ENCODE measurements at places on chromosomes 1 and 21.

- no peak overlapping the region for H3K4me3 ChIP-seq
- no peaks in the 10 kb centered on the region for H3K27me3 ChIP-seq
- no peaks in the 10 kb centered on the region for H3K36me3 ChIP-seq
- peaks cover 6% of the 10 kb centered on the region for H3K4me1 ChIP-seq
Observed at GRCh38 chr1:81808760-81809159, 8.0 kb downstream of the ADGRL2 start.

- H3K27me3 ChIP-seq = no peaks in the 10 kb centered on the region
- DNase-seq = no peak
- peak overlapping the region; percentile 48 for H3K27ac ChIP-seq
- no peak overlapping the region for H3K4me3 ChIP-seq
Observed at GRCh38 chr1:212226467-212226866, 58.7 kb upstream of the PPP2R5A start.

GRCh38 chr1:197180252-197180878, 33.9 kb upstream of the ASPM start:
- no peak overlapping the region for H3K27ac ChIP-seq
- H3K36me3 ChIP-seq = peaks cover 13% of the 10 kb centered on the region
- H3K27me3 ChIP-seq = no peaks in the 10 kb centered on the region
- no peak for DNase-seq
- no peak overlapping the region for H3K4me3 ChIP-seq

DNA sequence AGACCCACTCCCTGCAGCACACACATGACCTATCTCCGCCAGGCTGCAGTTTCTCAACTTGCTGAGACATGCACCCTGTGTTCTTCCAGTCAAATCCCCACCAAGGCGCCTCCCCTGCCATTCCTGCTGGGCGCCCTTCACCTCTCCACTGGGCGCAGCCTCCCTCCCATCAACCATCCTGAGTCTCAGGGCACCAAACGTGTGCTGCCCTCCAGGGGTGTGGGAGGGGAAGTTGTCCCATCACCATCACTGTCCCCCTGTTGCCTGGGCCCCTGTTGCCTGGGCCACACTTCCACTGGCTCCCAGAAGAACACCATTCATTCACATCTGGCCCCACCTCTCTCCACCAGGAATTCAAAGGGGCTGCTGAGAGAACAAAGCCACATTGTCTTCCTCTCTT, 44.9 kb upstream of the EFHD2 start:
- no peaks in the 10 kb centered on the region for H3K36me3 ChIP-seq
- no peak for DNase-seq
- H3K27me3 ChIP-seq = no peaks in the 10 kb centered on the region
- H3K4me1 ChIP-seq = peaks cover 6% of the 10 kb centered on the region
- no peak overlapping the region for H3K27ac ChIP-seq

DNA sequence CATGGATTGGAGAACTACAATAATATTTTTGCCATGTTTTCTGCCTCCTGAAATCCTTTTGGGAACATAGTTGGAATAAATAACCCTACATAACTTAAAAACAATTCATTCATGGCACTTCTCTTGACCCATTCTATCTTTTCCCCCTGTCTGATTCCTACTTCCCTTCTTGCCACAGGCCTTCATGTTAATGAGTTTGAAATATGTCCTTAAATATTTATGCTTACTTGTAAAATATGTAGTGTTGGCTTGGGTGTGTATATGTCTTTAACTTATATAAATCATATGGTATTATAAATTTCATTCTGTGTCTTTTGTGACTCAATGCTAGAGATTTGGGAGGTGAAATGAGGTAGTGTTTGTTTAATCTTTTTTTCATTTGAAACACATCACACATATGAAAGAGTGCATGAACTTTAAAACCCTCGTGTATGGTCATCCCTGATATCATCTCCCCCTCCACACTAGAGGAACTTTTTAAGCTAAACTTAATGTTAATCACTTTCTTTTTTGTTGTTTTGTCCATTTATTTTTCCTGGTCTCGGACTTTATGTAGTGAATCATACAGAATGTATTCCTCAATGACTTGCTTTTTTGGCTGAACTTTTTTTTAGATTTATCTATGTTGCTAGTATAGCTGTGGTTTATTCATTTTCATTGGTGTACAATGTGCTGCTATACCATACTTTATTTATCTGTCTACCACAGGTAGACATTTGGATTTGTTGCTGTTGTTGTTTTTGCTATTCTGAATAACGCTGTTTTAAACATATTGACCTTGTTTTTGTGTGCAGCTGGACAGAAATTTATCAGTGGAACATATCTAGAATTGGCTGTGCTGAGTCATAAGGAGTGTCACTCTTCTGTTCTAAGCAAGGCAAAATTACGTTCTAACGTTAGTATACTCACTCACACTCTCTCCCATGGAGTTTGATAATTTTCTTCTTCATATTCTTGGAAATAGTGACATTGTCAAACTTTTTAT, 441.6 kb downstream of the PLPP3 start:
- no peaks in the 10 kb centered on the region for H3K27me3 ChIP-seq
- H3K36me3 ChIP-seq = no peaks in the 10 kb centered on the region
- no peaks in the 10 kb centered on the region for H3K4me1 ChIP-seq
- DNase-seq = no peak

DNA sequence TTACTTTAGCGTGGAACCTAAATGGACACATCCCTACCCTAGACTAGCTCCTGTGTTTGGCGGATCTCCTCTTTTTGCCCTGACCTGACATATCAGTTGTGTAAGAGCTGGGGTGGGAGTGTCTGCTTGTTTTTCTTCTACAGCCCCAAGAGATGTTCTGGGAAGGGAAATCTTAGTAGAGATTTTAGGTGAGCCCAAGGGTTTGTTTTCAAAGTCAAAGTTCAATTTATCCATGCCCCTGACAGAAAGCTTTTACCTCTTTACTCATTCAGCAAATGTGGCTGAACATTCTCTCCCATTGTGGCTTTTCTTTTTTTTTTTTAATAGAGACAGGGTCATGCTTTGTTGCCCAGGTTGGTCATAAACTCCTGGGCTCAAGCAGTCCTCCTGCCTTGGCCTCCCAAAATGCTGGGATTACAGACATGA, 7.3 kb upstream of the TARS2 start:
- no peak for DNase-seq
- H3K27ac ChIP-seq = no peak overlapping the region
- H3K27me3 ChIP-seq = no peaks in the 10 kb centered on the region

GRCh38 chr1:160985723-160986122, 31.1 kb upstream of the ITLN2 start:
- H3K36me3 ChIP-seq = no peaks in the 10 kb centered on the region
- no peak for DNase-seq
- no peaks in the 10 kb centered on the region for H3K4me1 ChIP-seq
- no peaks in the 10 kb centered on the region for H3K27me3 ChIP-seq

All from pancreas (tissue), 10 donors.